ENCODE measurements at places on chromosomes 5 and 9. TPM values are rescaled to one million over a fixed set of nuclear protein-coding genes. Genes with fewer than 3 reads are reported as not detected.

GRCh38 chr5:140133514-140134167, 7.9 kb downstream of the IGIP start:
- H3K36me3 ChIP-seq: no peaks in the 10 kb centered on the region
- no peak overlapping the region for H3K4me3 ChIP-seq
- no peaks in the 10 kb centered on the region for H3K27me3 ChIP-seq
- DNase-seq: no peak
- H3K4me1 ChIP-seq: peaks cover 15% of the 10 kb centered on the region

Gene BAAT
- total RNA-seq: 8.9 TPM

- H3K36me3 ChIP-seq: peaks cover 32% of the 10 kb centered on the region
- H3K4me3 ChIP-seq: no peak overlapping the region
- peaks cover 13% of the 10 kb centered on the region for H3K4me1 ChIP-seq
- H3K27me3 ChIP-seq: no peaks in the 10 kb centered on the region
- no peak overlapping the region for H3K27ac ChIP-seq
- no peak for DNase-seq
These were observed 31.5 kb downstream of the MACROH2A1 start for GRCh38 chr5:135367554-135367953.

GRCh38 chr9:89425024-89425805, 72.7 kb downstream of the SEMA4D start:
- peaks cover 26% of the 10 kb centered on the region for H3K4me1 ChIP-seq
- no peaks in the 10 kb centered on the region for H3K27me3 ChIP-seq
- H3K36me3 ChIP-seq: no peaks in the 10 kb centered on the region
- H3K27ac ChIP-seq: no peak overlapping the region

DNA sequence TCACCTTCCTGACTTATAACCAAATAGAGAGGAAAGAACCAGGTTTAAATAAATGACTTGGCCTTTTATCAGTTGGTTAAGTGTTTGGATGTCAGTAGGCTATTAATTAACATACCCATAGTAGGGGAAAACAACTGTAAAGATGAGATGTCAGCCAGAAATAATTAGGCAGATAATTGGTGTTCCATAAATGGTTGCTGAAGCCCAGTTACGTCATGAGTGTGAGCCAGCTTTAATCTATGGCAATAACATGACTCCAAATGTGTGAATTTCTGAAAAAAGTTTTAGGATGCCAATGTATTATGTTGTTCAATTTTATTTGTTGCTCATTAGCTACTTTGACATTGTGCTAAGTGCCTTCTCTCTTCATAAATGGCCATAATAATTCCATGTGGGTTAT, 180.5 kb downstream of the FBXL7 start:
- H3K4me3 ChIP-seq: no peak overlapping the region
- H3K27me3 ChIP-seq: no peaks in the 10 kb centered on the region
- no peaks in the 10 kb centered on the region for H3K4me1 ChIP-seq
- no peak overlapping the region for H3K27ac ChIP-seq

- H3K4me1 ChIP-seq: no peaks in the 10 kb centered on the region
- no peaks in the 10 kb centered on the region for H3K27me3 ChIP-seq
- no peaks in the 10 kb centered on the region for H3K36me3 ChIP-seq
- no peak for DNase-seq
- H3K4me3 ChIP-seq: no peak overlapping the region
- H3K27ac ChIP-seq: no peak overlapping the region
These were observed 269.5 kb upstream of the MSX2 start for GRCh38 chr5:174454890-174455289.

GRCh38 chr5:80609692-80610091, 39.6 kb upstream of the ANKRD34B start:
- H3K4me3 ChIP-seq: no peak overlapping the region
- no peaks in the 10 kb centered on the region for H3K36me3 ChIP-seq
- no peak for DNase-seq
- no peak overlapping the region for H3K27ac ChIP-seq

DNA sequence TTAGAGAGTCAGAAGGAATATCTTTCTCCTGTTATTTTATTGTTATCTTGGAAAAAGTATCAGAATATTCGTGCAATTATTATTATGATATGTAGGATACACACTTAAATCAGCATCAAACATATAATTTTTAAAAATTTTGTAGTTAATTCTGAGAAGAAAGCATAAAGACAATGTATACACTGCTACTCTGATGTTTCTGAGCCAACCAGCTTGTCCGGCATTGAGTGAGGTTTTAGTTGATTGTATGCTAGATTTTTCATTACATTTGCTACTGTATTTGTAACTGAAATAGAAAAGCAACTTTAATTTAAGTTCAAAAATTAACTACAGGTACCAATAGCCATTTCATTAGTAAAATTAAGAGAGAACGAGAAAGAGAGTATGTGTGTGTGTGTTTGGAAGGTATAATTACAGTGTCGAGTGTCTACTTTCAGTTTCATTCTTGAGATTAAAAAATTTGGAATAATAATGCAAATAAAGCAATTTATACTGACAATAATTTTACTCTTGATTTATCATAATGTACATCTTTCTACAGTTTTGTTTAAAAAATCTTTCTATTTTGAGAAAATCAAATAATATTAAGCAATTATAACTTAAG, 160.4 kb upstream of the CDH12 start:
- no peak for DNase-seq
- no peaks in the 10 kb centered on the region for H3K4me1 ChIP-seq
- H3K27ac ChIP-seq: no peak overlapping the region
